ENCODE measurements at places on chromosomes 5 and 9. TPM values are rescaled to one million over a fixed set of nuclear protein-coding genes. Genes with fewer than 3 reads are reported as not detected.
A peak's percentile ranks its signal among the peaks of the same experiment; 100 is the strongest.

The CARD6 gene
- 1.5 TPM for total RNA-seq

The ADAMTS2 gene
- 35.4 TPM for total RNA-seq

The SPINK7 gene
- total RNA-seq = not detected

The GPR150 gene
- total RNA-seq = 0.37 TPM

The HTR1A gene
- not detected for total RNA-seq

The ORM2 gene
- total RNA-seq = not detected

DNA sequence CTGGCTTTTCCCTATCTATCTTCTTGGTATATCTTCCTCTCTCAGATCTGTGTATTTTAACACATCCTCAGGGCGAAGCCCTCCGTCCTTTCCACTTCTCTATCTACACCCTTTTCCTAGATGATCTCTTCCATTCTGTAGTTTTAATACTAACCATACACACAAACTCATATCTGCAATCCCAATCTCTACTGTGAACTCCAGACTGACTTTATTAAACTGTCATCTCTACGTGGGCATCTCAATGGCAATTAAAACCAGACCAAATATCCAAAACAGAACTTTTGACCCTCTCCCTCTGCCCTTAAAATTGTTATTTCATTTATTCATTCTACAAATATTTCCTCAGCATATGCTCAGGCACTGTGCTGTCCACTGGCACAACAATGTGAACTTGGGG lies 7.1 kb downstream of the FNIP1 start:
- peak overlapping the region; percentile 7 for H3K27ac ChIP-seq
- peaks cover 46% of the 10 kb centered on the region for H3K4me1 ChIP-seq
- no peak for DNase-seq
- no peaks in the 10 kb centered on the region for H3K27me3 ChIP-seq

DNA sequence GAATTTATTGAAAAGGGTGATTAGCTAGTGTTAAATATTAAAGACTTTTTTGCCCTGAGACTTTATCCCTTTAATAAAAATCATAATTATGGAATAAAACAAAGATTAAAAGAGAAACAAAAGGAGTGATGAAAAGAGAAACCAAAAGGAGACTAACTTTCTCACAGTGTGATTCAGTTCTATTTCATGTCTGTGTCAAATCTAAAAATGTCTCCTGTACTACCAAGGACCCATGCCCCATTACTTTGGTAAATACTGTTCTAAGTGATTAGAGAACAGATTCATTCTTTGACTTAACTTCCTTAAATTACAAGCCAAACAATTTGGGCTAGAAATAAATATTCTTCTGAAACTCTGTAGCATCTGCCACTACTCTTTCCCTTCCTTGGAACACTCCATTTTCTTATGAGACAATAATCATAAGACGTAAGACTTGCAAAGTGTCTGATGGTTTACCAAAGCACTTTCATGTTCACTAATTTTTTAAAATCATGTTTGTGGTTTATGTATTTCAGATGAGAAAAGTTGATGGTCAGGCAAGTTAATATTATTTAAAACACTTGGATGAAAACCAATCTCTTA lies 319.0 kb downstream of the EBF1 start:
- H3K27me3 ChIP-seq = no peaks in the 10 kb centered on the region
- H3K4me3 ChIP-seq = no peak overlapping the region
- H3K36me3 ChIP-seq = no peaks in the 10 kb centered on the region
- no peaks in the 10 kb centered on the region for H3K4me1 ChIP-seq
- no peak for DNase-seq
- H3K27ac ChIP-seq = no peak overlapping the region

DNA sequence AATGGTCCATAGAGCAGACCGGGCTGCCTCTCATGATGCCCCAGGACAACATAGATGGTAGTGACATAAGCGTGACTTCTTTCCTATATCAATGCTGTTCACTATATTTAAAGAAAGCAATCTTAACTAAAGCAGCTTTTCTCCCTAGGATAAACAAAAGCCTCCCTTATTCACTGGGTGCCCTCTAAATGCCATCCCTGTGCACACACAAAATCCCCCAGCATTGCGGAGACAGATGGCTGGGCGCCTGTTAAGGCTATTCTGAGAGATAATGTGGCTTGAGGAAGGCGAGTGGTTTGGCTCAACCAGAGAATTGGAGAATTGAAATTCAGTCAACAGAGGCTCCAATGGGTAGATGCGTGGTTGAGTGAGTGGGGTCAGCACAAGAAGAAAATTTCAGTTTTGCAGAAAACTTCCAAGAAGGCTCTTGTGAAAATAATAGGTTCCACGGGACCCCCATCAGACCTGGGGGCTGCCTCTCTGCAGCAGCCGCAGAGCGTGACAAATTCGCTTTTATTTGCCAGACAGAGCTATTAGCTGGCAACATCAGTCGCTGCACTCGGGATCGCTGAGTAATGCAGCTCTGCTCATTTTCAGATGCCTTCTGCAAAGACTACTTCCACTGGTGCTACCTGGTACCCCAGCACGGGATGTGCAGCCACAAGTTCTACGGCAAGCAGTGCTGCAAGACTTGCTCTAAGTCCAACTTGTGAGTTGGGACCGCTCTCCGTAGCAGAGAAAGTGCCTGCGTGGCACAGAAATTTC lies 103.9 kb upstream of the ICE1 start:
- peaks cover 16% of the 10 kb centered on the region for H3K27me3 ChIP-seq
- H3K4me3 ChIP-seq = no peak overlapping the region
- DNase-seq = no peak
- H3K36me3 ChIP-seq = no peaks in the 10 kb centered on the region

DNA sequence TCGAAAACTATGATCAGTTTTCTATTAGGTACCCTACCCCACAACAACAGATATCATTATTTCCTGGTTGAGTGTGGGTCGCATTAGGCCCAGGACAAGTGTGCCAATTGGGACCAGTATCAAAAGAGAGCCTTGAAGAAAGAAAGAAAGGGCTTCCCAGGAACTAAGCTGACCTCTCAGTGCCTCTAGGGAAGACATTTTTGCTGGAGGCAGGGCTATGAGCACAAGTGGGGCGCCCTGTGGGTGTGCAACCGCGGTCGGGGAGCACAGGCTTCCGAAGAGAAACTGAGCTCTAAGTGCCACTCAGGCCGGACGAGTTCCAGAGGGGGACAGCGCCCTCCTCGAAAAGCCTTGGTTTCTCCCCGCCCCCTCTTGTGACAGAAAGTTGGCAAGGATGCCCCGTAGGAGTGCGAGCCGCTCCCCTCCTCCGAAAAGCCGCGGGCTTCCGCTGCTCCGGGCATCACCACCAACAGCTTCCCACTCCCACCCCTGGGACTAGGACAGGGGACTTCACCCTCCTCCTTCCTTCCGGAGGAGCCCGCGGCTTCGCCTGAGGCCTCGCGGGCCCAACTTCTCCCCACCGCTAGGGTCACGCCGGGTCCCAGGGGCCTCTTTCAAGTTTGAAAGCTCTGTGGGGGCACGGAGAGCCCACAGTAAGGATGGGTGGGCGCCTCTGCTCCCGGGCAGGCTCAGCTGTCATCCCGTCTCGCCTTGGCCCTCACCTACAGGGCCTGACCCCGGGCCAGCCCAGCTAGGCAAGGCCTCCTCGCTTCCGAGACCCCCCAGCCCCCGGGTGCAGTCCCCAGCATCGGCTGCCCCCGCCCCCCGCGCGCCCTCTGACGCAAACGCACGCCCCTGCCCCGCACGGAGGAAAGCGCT lies 2.0 kb downstream of the NR2F1-AS1 start:
- H3K4me1 ChIP-seq = peaks cover 34% of the 10 kb centered on the region
- H3K36me3 ChIP-seq = peaks cover 6% of the 10 kb centered on the region
- no peaks in the 10 kb centered on the region for H3K27me3 ChIP-seq
- H3K27ac ChIP-seq = peak overlapping the region; percentile 66

- no peak overlapping the region for H3K4me3 ChIP-seq
- H3K27me3 ChIP-seq = peaks cover 15% of the 10 kb centered on the region
- no peaks in the 10 kb centered on the region for H3K36me3 ChIP-seq
- peaks cover 10% of the 10 kb centered on the region for H3K4me1 ChIP-seq
These were observed 6.7 kb downstream of the NRARP start for GRCh38 chr9:137295238-137295811.

DNA sequence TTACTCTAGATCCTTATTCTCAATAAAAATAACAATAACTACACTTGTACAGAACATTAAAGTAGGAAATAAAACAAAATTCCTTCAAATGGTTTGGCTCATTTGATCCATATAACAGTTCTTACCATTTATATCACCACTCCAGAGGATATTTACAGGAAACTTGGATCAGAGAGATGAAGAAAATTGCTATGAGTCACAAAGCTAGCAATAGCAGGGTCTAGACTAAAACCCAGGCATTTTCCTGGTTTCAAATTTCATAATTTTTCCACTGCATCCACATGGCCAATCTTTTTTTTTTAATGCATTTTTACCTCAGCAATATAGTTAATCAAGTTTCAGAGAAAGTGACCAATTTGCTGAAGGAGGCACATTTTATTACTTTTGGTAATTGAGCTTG lies 299.2 kb downstream of the ELAVL2 start:
- no peaks in the 10 kb centered on the region for H3K4me1 ChIP-seq
- no peak for DNase-seq
- H3K4me3 ChIP-seq = no peak overlapping the region
- H3K27me3 ChIP-seq = no peaks in the 10 kb centered on the region

- DNase-seq = no peak
- no peak overlapping the region for H3K27ac ChIP-seq
- H3K4me1 ChIP-seq = peaks cover 19% of the 10 kb centered on the region
- H3K4me3 ChIP-seq = no peak overlapping the region
- no peaks in the 10 kb centered on the region for H3K36me3 ChIP-seq
These were observed 6.4 kb upstream of the PAIP1 start for GRCh38 chr5:43563321-43563720.

- peaks cover 6% of the 10 kb centered on the region for H3K27me3 ChIP-seq
- no peak overlapping the region for H3K4me3 ChIP-seq
- no peak for DNase-seq
- H3K27ac ChIP-seq = peak overlapping the region; percentile 89
These were observed 120.6 kb downstream of the DAB2IP start for GRCh38 chr9:121771851-121772599.

DNA sequence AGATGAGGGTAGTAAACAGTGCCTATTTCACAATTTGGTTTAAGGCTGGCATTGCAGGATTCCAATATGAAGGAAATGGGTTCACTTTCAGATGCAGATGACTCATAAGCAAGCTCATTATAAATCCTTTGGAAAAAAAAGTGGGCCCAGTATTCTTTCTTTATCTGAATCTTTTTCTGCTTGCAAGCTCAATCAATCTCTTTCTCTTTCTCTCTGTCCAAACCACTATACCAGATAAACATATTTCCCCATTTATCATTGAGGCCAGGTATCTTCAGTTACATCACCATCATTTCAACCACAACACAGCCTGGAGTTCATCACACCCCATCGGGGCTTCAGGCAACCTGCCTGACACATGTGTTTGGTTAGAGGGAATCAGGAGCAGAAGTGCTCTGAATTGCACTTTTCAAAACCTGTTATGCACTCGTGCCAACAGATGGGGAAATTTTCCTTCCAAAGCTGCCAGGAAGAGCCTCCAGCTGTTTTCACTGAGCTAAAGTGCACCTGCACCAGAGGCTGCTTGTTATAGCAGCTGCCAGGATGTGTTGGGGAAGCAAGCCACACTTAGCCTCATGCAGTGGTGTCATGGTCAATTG lies 30.0 kb upstream of the MAMDC2 start:
- H3K27ac ChIP-seq = peak overlapping the region; percentile 34
- peaks cover 36% of the 10 kb centered on the region for H3K4me1 ChIP-seq
- H3K36me3 ChIP-seq = 0 out of 2 replicates have a peak, but pooled peaks cover 5% of the 10 kb centered on the region
- peak; percentile 29 for DNase-seq
- H3K4me3 ChIP-seq = no peak overlapping the region
